Thyroid gland (tissue), 4 donors: ENCODE measurements at places on chromosomes 7 and 10. TPM values are rescaled to one million over a fixed set of nuclear protein-coding genes. Genes with fewer than 3 reads are reported as not detected.

The TMED4 gene
- 240 TPM for total RNA-seq

The DNAAF5 gene
- 32.1 TPM for total RNA-seq

DNA sequence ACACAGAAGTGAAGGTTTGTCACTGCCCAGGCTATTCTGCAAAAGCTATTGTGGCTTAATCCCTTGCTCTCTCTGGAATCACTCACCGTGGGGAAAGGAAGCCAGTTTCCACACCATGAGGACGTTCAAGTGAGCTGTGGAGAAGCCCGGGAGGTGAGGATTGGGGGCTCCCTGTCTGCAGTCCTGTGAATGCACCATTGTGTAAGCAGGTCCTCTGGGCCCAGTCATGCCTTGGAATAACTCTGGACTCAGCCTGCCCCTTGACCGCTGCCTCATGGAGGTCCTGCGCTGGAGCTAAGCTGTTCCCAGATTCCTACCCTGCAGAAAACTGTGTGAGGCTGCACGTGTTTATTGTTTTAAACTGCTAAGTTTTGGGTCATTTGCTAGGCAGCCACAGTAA is 33.5 kb downstream of the LYZL2 start:
- no peak overlapping the region for H3K4me3 ChIP-seq
- no peaks in the 10 kb centered on the region for H3K36me3 ChIP-seq
- DNase-seq = no peak
- H3K27me3 ChIP-seq = no peaks in the 10 kb centered on the region
- no peak overlapping the region for H3K27ac ChIP-seq

The IQCE gene
- 40.2 TPM for total RNA-seq

The GDF10 gene
- total RNA-seq = 5.5 TPM

DNA sequence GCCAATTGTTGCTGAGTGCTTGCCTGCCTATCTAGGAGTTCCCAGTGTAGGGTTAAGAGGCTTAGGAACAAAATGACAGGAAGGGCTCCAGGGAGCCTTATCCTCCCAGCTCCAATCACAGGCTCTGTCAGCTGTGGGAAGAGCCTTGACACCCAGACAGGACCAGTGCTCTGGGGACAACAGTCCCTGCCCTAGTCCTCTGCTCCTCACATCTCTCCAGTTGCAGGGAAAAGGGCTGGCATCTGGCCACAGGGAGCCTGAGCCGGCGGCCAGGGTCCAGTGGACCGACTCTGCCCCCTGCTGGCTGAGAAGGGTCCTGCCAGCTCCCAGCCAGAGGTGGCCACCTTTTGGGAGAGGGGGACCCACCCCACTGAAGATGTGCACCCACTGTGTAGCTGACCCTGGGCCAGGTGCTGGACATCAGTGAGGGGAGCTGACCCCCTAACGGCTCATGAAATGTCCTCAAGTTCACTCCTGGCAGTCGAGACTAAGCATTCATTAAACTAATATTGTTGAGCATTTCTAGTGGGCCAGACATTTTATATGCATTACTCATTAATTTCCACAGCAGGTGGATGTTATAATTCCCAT is 17.6 kb downstream of the DNAJB12 start:
- peaks cover 46% of the 10 kb centered on the region for H3K4me1 ChIP-seq
- peak overlapping the region; percentile 97 for H3K27ac ChIP-seq
- peak; percentile 90 for DNase-seq
- H3K36me3 ChIP-seq = peaks cover 50% of the 10 kb centered on the region
- H3K4me3 ChIP-seq = no peak overlapping the region

GRCh38 chr10:117253908-117254307 is 13.0 kb downstream of the SLC18A2 start:
- no peaks in the 10 kb centered on the region for H3K4me1 ChIP-seq
- H3K4me3 ChIP-seq = no peak overlapping the region

The ACTL6B gene
- total RNA-seq = not detected

GRCh38 chr10:97659589-97659988 is 19.1 kb downstream of the PI4K2A start:
- no peak overlapping the region for H3K4me3 ChIP-seq
- H3K27me3 ChIP-seq = no peaks in the 10 kb centered on the region
- peaks cover 16% of the 10 kb centered on the region for H3K36me3 ChIP-seq
- no peak for DNase-seq
- peaks cover 4% of the 10 kb centered on the region for H3K4me1 ChIP-seq

DNA sequence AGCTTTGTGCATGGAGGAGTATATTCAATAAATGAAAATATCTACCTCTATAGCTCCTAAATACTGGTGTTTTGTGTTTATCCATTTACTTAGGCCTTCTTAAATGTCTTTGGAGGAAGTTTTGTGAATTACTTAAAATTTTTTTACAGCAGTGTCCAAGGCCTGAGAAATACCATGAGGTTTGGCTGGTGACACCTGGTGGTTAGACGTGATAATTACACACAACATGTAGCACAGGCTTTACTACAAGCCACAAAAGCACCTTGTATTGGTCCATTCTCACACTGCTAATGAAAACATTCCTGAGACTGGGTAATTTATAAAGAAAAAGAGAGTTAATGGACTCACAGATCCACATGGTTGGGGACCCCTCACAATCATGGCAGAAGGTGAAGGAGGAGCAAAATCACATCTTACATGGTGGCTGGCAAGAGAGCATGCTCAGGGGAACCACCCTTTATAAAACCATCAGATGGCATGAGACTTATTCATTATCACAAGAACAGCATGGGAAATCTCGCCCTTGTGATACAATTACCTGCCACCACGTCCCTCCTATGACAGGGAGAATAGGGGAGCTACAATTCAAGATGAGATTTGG is 20.6 kb downstream of the HYAL4 start:
- peak; percentile 46 for DNase-seq
- no peaks in the 10 kb centered on the region for H3K36me3 ChIP-seq
- H3K27ac ChIP-seq = no peak overlapping the region

The OR2A1 gene
- total RNA-seq = not detected

The AKR1C4 gene
- not detected for total RNA-seq

DNA sequence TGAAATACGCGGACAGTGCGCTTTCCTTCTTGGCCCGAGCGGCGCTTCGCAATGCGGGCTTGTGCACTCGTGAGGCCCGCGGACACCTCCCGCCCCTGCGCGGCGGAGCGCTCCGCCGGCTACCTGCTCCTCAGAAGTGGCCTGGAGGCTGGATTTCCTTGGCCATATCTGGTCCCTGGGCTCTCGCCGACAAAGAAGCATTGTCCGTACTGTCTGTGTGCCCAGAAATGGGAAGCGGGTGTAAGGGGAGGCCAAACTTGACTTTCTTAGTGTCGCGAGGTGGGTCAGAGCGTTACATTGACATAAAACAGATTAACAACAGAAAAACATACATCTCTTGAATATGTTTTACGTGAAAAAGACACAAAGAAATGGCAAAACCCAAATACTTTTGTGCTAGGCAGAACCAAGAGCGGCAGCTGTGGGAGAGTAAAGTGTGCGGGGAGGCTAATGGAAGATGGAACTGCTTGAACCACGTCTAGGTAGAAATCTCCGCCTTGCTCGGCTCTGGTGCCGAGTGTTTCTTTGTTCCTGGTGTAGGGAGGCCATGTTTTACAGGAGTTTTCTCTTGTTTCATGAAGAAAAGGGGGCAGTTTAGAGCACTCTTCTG is 1.4 kb downstream of the LANCL2 start:
- peak overlapping the region; percentile 97 for H3K4me3 ChIP-seq
- peak overlapping the region; percentile 98 for H3K27ac ChIP-seq
- no peak for DNase-seq
- H3K36me3 ChIP-seq = no peaks in the 10 kb centered on the region

DNA sequence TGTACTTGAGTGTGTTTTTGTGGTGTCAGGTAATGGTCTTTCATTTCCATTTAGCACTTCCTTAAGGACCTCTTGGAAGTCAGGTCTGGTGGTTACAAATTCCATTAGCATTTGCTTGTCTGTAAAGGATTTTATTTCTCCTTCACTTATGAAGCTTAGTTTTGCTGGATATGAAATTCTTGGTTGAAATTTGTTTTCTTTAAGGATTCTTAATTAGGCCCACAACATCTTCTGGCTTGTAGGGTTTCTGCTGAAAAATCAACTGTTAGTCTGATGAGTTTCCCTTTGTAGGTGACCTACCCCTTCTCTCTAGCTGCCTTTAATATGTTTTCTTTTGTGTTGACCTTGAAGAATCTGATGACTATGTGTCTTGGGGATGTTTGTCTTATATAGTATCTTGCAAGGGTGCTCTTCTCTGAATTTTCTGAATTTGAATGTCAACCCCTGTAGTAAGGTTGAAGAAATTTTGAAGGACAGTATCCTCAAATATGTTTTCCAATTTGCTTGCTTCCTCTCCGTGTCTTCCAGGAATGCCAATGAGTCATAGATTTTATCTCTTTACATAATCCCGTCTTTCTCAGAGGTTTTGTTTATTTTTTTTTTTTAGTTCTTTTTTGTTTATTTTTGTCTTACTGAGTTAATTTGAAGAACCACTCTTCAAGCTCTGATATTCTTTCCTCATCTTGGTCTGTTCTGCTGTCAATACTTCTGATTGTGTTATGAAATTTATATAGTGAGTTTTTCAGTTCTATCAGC is 70.2 kb downstream of the SLC39A12 start:
- H3K4me3 ChIP-seq = no peak overlapping the region
- no peaks in the 10 kb centered on the region for H3K4me1 ChIP-seq
- no peak overlapping the region for H3K27ac ChIP-seq
- DNase-seq = no peak
- no peaks in the 10 kb centered on the region for H3K36me3 ChIP-seq

The HELLS gene
- total RNA-seq = 11.2 TPM

The NPSR1 gene
- not detected for total RNA-seq

The MPP7 gene
- 21.2 TPM for total RNA-seq

- H3K36me3 ChIP-seq = no peaks in the 10 kb centered on the region
- no peak overlapping the region for H3K27ac ChIP-seq
- H3K4me3 ChIP-seq = no peak overlapping the region
- DNase-seq = no peak
- H3K4me1 ChIP-seq = no peaks in the 10 kb centered on the region
These were observed 6.4 kb upstream of the ST8SIA6 start for GRCh38 chr10:17460756-17461155.

DNA sequence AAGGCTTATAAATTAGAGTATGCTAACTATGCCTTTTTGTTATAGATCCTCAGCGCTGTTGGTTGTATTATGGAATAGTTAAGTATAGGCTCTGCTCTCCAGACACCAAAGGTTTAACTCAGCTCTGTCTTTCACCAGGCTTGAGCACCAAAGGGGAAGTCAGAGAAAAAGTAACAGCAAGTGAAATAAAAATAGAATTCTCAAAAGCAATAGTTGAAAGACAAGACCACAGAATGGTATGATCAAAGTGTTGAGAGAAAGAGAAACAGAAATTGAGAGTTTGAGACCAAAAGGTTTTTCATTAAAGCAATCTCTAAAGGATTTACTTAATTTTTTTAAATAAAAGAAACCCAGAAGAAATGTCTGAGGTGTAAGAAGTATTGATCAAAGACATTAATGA is 529.8 kb upstream of the C7orf33 start:
- H3K27me3 ChIP-seq = no peaks in the 10 kb centered on the region
- no peak overlapping the region for H3K27ac ChIP-seq
- no peak overlapping the region for H3K4me3 ChIP-seq
- no peak for DNase-seq
- H3K36me3 ChIP-seq = no peaks in the 10 kb centered on the region

DNA sequence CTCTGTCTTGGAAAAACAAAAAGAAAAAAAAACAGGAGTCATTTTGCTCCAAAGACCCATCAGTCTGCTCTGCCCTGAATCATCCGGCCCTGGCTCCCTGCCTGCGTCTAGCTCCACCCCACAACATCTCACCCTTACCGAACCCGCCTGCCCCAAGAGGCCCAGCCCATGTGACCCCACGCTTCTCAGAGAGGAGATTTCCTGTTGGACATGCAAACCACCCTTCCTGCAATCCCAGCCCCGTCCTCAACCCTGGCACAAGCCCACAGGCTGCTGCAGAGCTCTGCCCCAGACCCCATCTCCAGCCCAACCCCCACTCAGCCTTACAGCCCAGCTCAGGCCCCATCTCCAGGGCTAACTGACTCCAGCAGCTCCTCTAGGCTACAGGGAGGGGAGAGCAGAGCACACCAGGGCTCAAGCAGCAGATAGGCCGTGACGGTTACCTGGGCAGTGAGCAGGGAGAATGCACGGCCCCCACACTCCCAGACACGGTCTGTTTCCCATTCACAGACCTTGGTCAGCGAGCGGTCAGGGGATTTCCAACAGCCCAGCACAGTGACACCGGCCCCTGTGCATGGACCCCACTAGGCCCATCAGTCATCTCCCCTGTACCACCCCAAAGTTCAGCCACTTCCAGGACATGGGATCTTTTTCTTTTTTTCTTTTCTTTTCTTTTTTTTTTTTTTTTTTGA is 69.9 kb upstream of the GTF2I start:
- peaks cover 4% of the 10 kb centered on the region for H3K36me3 ChIP-seq
- peaks cover 43% of the 10 kb centered on the region for H3K4me1 ChIP-seq
- H3K27me3 ChIP-seq = no peaks in the 10 kb centered on the region
- no peak overlapping the region for H3K4me3 ChIP-seq

The SSC4D gene
- 13.7 TPM for total RNA-seq

DNA sequence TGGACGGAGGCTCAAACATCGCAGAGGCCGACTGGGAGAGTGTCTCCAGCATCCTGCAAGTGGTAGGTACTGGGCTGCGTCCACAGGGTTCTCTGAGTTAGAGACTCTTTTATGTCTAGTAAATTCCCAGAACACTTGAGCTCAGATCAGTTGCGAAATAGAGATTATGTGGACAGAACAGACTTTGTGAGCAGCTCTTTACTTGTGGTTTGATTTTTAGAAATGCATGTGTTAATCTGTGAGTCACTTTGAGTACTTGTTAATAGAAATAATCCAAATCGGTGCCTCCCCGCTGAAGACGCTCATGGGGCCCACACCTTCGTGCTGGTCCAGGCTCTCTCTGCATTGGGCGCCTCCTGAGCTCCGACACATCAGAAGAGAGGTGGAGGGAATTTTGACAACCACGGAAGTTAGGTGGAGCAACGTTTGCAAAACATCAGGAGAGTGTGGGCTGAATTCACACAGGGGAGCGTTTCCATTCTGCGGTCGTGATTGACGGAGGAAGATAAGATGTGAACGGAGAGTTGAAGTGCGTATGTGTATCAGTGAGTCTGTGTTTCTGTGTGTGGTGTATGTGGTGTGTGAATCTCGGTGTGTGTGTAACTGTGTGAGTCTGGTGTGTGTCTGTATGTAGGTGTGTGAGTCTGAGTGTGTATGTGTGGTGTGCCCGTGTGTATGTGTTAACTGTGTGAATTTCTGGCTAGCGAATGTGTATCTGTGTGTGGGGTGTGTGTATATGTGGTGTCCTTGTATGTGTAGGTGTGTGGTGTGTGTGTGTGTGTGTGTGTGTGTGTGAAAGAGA is 32.1 kb downstream of the PFKP start:
- H3K36me3 ChIP-seq = no peaks in the 10 kb centered on the region
- H3K27ac ChIP-seq = no peak overlapping the region
- no peak overlapping the region for H3K4me3 ChIP-seq

- no peak overlapping the region for H3K4me3 ChIP-seq
- no peaks in the 10 kb centered on the region for H3K27me3 ChIP-seq
- H3K36me3 ChIP-seq = peaks cover 18% of the 10 kb centered on the region
- no peak for DNase-seq
- H3K27ac ChIP-seq = no peak overlapping the region
- no peaks in the 10 kb centered on the region for H3K4me1 ChIP-seq
These were observed 346.5 kb upstream of the GALNT17 start for GRCh38 chr7:70785427-70785826.

The CCDC3 gene
- total RNA-seq = 4.7 TPM
